Glutamatergic neuron (in vitro differentiated cells): ENCODE measurements at places on chromosomes 13 and 19.

DNA sequence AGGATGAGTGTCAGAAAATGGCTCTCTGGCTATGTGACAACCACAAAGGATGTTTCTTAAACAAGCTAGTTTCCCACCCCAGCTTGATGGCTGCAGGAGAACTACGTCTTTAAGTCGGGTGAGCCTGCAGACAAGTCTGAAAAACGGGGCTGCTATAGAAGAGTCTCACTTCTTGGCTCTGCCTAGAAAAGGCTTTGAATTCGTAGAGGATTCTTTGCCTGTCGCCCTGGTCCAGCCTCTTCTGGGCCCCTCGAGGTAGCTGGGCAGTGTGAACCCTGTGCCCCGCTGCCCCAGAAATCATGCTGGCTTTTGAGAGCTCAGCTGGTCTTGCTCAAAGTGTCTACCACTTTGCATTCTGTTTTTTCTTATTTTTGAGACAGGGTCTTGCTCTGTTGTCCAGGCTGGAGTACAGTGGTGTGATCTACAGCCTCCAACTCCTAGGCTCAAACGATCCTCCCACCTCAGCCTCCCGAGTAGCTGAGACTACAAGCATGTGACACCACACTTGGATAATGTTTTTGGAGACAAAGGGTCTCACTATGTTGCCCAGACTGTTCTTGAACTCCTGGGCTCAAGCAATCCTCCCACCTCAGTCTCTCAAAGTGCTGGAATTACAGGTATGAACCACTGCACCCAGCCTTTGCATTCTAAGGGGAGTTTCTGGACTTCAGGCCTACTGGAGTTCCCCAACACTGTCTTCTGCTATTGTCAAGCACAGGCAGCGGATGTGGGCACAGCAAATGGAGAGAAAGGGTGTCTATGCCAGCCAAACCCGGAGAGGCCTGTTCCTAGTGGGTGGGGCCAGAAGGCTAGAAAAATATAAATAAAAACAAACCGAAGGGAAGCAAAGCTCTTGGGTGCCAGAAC is 6.5 kb downstream of the CEBPA start:
- no peak overlapping the region for H3K27ac ChIP-seq
- peaks cover 6% of the 10 kb centered on the region for H3K4me1 ChIP-seq
- DNase-seq, result no peak
- no peak overlapping the region for H3K4me3 ChIP-seq

DNA sequence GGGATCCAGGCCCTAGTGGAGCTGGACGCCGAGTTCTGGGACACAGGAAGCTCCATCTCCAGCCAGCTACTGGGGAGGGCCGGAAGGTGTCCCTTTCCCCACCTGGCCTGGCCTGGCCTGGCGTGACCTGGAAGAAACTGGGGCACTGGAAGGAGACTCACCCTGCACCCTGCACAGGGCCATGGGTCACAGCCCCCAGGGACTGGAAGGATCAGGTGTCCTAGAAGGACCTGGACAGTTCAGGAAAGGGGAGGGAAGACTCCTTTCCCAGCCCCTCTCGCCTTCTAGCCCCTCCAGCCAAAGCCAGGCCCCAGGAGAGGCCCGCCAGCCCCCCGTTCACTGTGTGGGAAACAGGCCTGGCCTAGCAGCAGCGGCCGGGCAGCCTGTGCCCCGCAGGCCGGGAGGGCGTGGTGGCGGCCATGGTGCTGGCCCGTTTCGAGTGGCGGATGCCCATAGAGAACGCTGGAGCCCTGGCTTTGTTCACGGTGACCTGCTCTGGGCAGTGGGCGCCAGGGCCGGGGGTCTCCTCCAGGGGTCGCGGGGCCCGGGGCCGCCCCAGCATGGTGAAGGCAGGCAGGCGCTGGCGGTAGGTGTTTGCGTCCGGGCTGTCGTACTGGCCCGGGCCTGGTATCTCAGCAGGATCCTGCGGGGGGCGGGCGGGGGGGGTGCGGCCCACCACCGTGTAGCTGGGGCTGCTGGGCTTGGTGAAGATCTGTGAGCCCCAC is 2.8 kb upstream of the SHC2 start:
- no peak overlapping the region for H3K27ac ChIP-seq
- no peaks in the 10 kb centered on the region for H3K36me3 ChIP-seq
- H3K27me3 ChIP-seq, result peaks cover 10% of the 10 kb centered on the region

GRCh38 chr19:22619932-22620331 is 14.2 kb upstream of the ZNF492 start:
- no peak for DNase-seq
- H3K4me3 ChIP-seq, result no peak overlapping the region
- H3K4me1 ChIP-seq, result no peaks in the 10 kb centered on the region

- no peak overlapping the region for H3K27ac ChIP-seq
- peaks cover 5% of the 10 kb centered on the region for H3K36me3 ChIP-seq
- no peak overlapping the region for H3K4me3 ChIP-seq
- no peaks in the 10 kb centered on the region for H3K4me1 ChIP-seq
- peaks cover 1% of the 10 kb centered on the region for H3K27me3 ChIP-seq
These were observed 20.2 kb upstream of the CD70 start for GRCh38 chr19:6610934-6611852.

DNA sequence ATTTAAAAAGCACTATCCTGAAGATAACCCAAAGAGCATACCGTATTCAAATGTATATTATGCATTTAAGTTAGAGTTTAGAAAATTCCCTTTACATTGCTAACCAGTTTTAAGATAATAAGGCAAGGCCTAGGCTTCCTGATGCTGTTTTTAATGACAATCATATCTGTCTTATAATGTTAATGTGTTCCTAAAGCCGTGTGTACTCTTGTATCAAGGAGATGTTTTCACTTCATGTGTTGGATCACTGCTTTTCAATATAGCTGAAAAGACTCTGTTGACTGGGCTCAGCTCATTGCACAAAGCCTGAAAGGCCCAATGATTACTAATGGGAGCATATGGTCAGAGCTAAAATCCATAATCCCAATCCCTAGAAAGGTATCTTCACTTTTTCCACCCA is 81.6 kb downstream of the DACH1 start:
- peak overlapping the region; percentile 6 for H3K4me3 ChIP-seq
- no peaks in the 10 kb centered on the region for H3K36me3 ChIP-seq
- H3K4me1 ChIP-seq, result peaks cover 40% of the 10 kb centered on the region
- peak overlapping the region; percentile 78 for H3K27ac ChIP-seq
- peaks cover 3% of the 10 kb centered on the region for H3K27me3 ChIP-seq

- peaks cover 20% of the 10 kb centered on the region for H3K4me1 ChIP-seq
- peaks cover 5% of the 10 kb centered on the region for H3K36me3 ChIP-seq
- H3K4me3 ChIP-seq, result peak overlapping the region; percentile 92
- H3K27me3 ChIP-seq, result peaks cover 7% of the 10 kb centered on the region
- peak overlapping the region; percentile 87 for H3K27ac ChIP-seq
These were observed 1.2 kb downstream of the SLC7A1 start for GRCh38 chr13:29594303-29594709.

DNA sequence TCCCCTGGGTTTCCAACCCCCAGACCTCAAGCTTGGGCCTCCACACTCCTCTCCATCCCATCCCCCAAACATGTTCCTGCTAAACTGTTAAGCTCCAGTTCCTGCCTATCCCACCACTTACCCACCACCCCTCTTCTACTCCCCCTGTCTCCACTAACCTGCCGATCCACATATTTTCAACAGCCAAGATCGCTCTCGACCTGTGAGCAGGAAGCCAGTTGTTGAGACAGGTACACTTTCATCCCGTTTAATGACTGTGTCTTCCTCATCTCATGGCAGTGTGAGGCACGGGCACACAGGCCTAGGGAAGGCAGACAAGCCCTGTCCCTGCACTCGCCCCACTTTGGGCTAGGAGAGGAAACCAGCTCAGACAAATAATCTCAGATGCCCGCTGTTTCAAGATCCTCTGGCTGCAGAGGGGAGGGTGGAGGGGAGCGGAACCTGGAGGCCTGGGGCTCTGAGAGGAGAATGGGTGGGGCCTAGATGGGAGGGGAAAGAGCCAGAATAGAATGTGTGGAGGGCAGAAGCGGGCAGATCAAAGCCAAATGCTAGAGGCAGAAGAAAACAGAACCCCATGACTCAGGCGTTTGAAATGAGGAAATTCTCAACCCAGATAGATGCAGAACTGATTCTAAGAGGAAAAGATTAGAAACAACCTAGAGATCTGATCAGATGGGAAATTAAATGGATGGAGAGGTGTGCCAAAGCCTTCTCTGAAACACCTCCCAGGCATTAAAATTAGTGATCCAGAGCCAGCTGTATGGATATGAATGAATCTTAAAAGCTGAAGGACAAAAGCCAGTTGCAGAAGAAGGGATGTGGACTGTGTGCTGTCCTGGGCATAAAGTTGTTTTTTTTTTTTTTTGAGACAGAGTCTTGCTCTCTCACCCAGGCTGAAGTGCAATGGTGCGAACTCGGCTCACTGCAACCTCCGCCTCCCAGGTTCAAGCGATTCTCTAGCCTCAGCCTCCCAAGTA is 16.9 kb upstream of the CYP2S1 start:
- no peak overlapping the region for H3K27ac ChIP-seq
- no peaks in the 10 kb centered on the region for H3K36me3 ChIP-seq
- H3K27me3 ChIP-seq, result peaks cover 1% of the 10 kb centered on the region
- no peak for DNase-seq
- H3K4me1 ChIP-seq, result no peaks in the 10 kb centered on the region

GRCh38 chr19:17997969-17998826 is 9.8 kb upstream of the ARRDC2 start:
- H3K36me3 ChIP-seq, result peaks cover 9% of the 10 kb centered on the region
- H3K27ac ChIP-seq, result no peak overlapping the region
- peaks cover 10% of the 10 kb centered on the region for H3K27me3 ChIP-seq
- H3K4me1 ChIP-seq, result no peaks in the 10 kb centered on the region
- H3K4me3 ChIP-seq, result no peak overlapping the region

DNA sequence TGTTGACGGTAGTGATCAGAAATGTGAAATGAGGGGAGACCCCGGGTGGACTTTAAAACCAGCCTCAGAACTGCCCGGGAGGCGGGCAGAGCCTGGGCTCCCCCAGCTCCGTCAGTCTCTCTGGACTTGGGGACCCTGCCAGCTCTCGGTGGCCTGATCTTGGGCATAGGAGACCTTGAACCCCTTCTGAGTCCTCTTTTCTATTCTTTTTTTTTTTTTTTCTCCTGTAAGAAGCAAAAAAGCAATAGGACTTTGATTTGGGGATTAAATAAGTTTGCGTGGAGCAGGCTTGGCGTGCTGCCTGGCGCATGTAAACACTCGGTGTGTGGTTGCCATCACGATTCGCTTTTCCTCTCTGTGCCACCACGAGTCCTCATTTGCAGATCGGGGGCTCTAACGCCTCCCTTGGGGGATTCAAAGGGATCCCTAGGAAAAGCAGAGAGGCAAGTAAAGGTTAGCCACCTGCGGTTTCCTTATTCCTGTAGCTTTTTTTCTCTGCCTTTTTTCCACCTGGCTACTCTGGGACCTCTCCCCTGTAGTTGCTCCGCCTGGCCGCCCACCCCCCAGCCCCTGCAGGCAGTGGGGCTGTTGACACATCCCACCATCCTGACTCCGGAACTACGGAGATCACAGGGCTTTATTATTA is 1.3 kb downstream of the SAFB start:
- H3K4me3 ChIP-seq, result peak overlapping the region; percentile 84
- H3K36me3 ChIP-seq, result peaks cover 6% of the 10 kb centered on the region
- peak; percentile 31 for DNase-seq

DNA sequence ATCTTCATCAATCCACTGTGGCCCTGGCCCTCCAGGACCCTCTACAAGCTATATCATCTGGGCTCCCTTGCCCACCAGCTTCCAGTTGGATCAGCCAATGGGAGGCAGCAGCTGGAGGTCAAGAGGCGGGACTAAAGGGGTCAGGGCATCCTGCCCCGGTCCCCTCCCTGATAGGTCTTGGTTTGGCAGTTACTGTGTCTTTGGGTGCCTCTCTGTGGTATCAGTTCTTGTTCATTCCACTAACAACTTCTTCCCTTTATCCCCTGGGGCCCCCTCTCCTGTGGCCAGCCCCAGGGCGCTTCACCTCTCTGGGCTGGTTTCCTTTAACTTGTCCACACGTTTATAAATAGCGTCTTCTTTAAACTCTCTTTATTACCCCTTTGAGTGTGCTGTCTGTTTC is 83.6 kb downstream of the DCT start:
- DNase-seq, result no peak
- no peaks in the 10 kb centered on the region for H3K27me3 ChIP-seq
- H3K4me3 ChIP-seq, result no peak overlapping the region
- H3K27ac ChIP-seq, result no peak overlapping the region
- no peaks in the 10 kb centered on the region for H3K36me3 ChIP-seq

- H3K27ac ChIP-seq, result no peak overlapping the region
- H3K4me1 ChIP-seq, result no peaks in the 10 kb centered on the region
- no peak for DNase-seq
These were observed 79.5 kb downstream of the KCNRG start for GRCh38 chr13:50094615-50095293.

GRCh38 chr19:49301165-49301865 is 23.7 kb downstream of the SLC6A16 start:
- peaks cover 13% of the 10 kb centered on the region for H3K36me3 ChIP-seq
- peak; percentile 93 for DNase-seq
- H3K4me1 ChIP-seq, result peaks cover 5% of the 10 kb centered on the region
- H3K4me3 ChIP-seq, result no peak overlapping the region
- H3K27ac ChIP-seq, result peak overlapping the region; percentile 33
- no peaks in the 10 kb centered on the region for H3K27me3 ChIP-seq

- no peak overlapping the region for H3K4me3 ChIP-seq
- H3K27ac ChIP-seq, result no peak overlapping the region
- peaks cover 12% of the 10 kb centered on the region for H3K27me3 ChIP-seq
- H3K36me3 ChIP-seq, result peaks cover 13% of the 10 kb centered on the region
- DNase-seq, result no peak
These were observed 25.7 kb upstream of the VSTM2B start for GRCh38 chr19:29499921-29500590.

DNA sequence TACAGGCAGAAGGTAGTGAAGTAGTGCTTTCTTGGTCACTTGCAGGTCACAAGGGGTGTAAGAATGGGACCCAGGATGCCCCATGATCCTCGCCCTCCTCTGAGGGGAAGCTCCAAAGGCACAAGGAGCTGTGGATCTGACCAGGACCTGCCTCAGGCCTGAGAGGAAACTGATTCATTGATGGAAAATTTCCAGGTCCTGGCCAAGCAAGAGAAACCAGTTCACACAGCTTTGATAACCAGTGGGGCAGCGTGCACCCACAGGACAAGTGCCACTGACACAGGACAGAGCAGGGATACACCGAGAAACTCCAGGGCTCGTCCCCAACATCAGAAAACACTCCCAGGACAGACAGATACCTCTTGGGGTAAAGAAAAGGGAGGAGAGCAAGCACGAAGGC is 177.1 kb downstream of the RBM26 start:
- H3K27me3 ChIP-seq, result no peaks in the 10 kb centered on the region
- DNase-seq, result no peak
- no peaks in the 10 kb centered on the region for H3K36me3 ChIP-seq
- H3K4me3 ChIP-seq, result no peak overlapping the region

GRCh38 chr19:14015524-14016035 is 9.5 kb upstream of the RFX1 start:
- H3K27me3 ChIP-seq, result no peaks in the 10 kb centered on the region
- H3K4me1 ChIP-seq, result no peaks in the 10 kb centered on the region
- no peaks in the 10 kb centered on the region for H3K36me3 ChIP-seq
- no peak overlapping the region for H3K4me3 ChIP-seq
- DNase-seq, result no peak
- no peak overlapping the region for H3K27ac ChIP-seq

- peaks cover 3% of the 10 kb centered on the region for H3K27me3 ChIP-seq
- no peaks in the 10 kb centered on the region for H3K36me3 ChIP-seq
- H3K27ac ChIP-seq, result no peak overlapping the region
- DNase-seq, result no peak
These were observed 12.5 kb upstream of the TNFSF9 start for GRCh38 chr19:6518145-6518911.
